ENCODE measurements at places on chromosomes 7 and 10. TPM values are rescaled to one million over a fixed set of nuclear protein-coding genes. Genes with fewer than 3 reads are reported as not detected.

Gene CPA5
- total RNA-seq, result not detected

DNA sequence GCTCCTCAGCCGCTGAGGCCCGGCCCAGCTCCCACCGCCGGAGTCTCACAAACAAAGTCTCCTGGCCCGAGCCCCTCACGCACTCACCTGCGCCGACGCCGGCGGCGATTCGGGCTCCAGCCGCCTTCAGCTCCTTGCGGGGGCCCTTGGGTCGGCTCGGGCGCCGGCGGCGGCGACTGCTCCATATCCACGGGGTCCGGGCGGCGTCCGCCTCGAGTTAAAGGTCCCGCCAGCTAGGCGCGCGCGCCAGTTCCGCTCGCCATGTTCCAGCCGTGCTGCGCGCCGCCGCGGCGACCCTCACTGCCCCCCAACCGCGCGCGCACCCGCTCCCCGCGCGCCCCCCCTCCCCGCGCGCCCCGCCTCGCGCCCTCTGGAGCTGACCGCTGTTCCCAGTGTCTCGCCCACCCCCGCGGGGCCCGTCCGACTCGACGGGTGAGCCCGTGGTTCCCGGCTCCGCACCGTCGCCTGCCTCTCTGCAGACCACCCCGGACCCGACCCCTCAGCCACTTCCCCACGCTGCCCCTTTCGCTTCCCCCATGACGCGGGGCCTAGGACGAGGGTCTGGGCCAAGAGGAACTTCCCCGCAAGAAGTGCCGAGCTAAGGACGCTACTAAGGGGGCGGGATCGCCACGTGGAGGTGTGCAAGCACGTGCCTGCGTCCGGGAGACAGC, 396.1 kb downstream of the ZNF33B start:
- DNase-seq, result no peak

- no peak for DNase-seq
These were observed 81.3 kb downstream of the ADAM22 start for GRCh38 chr7:88015309-88015708.

Gene FAM131B
- 22.3 TPM for total RNA-seq

GRCh38 chr7:147013825-147014224, 897.2 kb downstream of the CNTNAP2 start:
- no peak for DNase-seq

GRCh38 chr7:155201325-155202087, 96.2 kb upstream of the INSIG1 start:
- no peak for DNase-seq

Gene SPDYE11
- total RNA-seq, result not detected
